Panc1 (cell line): ENCODE measurements at places on chromosomes 4 and X.

DNA sequence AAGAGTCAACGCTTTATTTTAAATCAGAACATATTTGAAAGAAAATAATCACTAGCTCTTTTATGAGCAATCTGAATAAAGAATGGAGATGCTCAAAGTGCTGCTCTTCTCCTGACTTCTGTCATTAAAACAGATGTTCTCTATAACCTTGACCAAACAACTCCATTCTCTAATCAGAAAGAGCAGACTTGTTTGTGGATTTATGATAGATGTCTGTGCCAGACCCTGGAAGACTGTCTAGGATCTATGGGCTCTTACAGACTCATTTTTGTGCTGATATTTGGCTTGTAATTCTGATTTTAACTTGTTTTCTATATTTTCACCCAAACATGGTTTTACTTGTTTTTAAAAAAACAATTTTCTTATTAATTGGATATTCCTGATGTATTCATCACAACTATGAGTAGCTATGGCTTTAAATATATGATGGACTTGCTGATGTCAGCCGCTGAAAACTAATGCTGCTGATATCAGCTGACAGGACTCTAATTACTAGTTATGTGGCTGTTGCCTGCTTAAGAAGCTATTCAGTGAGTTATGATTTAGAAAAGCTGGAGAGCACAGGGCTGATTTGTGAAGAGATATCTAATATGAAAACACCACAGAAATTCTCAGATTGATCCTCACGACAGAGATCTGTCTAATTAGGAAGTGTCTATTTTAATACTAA, 31.6 kb upstream of the MAML3 start:
- no peaks in the 10 kb centered on the region for H3K4me1 ChIP-seq
- H3K36me3 ChIP-seq: no peaks in the 10 kb centered on the region
- no peak for DNase-seq
- H3K27me3 ChIP-seq: no peaks in the 10 kb centered on the region
- H3K27ac ChIP-seq: no peak overlapping the region

GRCh38 chrX:45710081-45710801, 509.6 kb upstream of the DIPK2B start:
- no peaks in the 10 kb centered on the region for H3K4me1 ChIP-seq
- H3K27me3 ChIP-seq: no peaks in the 10 kb centered on the region
- no peak overlapping the region for H3K27ac ChIP-seq

- H3K4me1 ChIP-seq: no peaks in the 10 kb centered on the region
- no peak overlapping the region for H3K4me3 ChIP-seq
- no peaks in the 10 kb centered on the region; the same call in none of the 2 replicates for H3K27me3 ChIP-seq
- no peak overlapping the region for H3K27ac ChIP-seq
Measured at GRCh38 chr4:99855678-99856077, 38.5 kb downstream of the LAMTOR3 start.

- H3K36me3 ChIP-seq: no peaks in the 10 kb centered on the region
- DNase-seq: no peak
- no peaks in the 10 kb centered on the region for H3K4me1 ChIP-seq
Measured at GRCh38 chr4:168634276-168634802, 137.5 kb downstream of the PALLD start.

GRCh38 chr4:100591161-100591876, 73.5 kb upstream of the EMCN start:
- H3K27ac ChIP-seq: no peak overlapping the region
- no peaks in the 10 kb centered on the region for H3K4me1 ChIP-seq
- no peaks in the 10 kb centered on the region for H3K36me3 ChIP-seq
- no peak for DNase-seq

GRCh38 chrX:47168495-47169073, 23.6 kb downstream of the RBM10 start:
- H3K4me1 ChIP-seq: no peaks in the 10 kb centered on the region
- no peak for DNase-seq
- no peak overlapping the region for H3K4me3 ChIP-seq

GRCh38 chr4:88747351-88747750, 49.7 kb upstream of the NAP1L5 start:
- H3K27me3 ChIP-seq: no peaks in the 10 kb centered on the region
- H3K4me3 ChIP-seq: no peak overlapping the region
